Activated CD8-positive, alpha-beta memory T cell treated with anti-CD3 and anti-CD28 coated beads, Interleukin-2, amount 10 ng/mL, durations not matched to agents 7 days and 5 days (primary cell): ENCODE measurements at places on chromosomes 2 and 18. TPM values are rescaled to one million over a fixed set of nuclear protein-coding genes. Genes with fewer than 3 reads are reported as not detected.

- DNase-seq, result no peak
Measured at GRCh38 chr2:184527058-184527457, 71.3 kb upstream of the ZNF804A start.

IL1RL2 gene
- total RNA-seq, result not detected

DNA sequence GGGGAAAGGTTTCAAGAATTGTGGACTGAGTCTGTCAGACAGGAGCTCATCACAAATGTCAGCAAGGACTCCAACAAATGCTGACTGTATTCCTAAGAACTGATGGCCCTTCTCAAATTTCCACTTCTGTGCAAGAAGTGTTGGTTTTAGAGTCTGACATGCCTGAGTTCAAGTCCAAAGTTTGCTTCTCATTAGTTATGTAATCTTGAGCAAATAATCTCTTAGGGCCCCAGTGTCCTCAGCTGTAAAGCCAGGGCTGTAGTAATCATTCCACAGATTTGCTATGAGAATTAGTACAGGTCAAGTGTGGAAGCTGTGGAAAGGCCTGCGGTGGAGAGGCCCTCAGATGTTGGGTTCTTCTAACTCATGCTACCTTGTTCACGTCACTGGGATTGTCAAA is 23.9 kb downstream of the MEP1B start:
- no peak for DNase-seq

DNA sequence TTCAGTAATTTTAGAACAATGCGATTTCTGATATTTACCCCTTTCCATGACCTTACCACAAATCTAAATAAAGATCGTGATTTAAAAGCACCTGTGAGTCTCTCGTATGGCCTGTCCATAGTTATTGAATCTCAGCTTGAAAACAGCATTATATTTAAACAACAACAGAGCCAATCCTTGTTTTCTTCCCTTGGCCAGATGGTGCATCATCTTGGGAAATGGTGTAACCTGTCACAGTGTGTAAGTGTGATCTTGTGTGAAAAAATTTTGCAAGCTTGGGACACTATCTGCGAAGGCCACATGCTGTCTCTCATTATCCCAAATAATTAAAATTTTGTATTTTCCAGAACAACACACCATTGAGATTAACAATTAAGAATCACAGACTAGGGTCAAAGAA is 262.7 kb upstream of the SPHKAP start:
- no peak for DNase-seq

VSNL1 gene
- total RNA-seq, result not detected

DPP4 gene
- total RNA-seq, result 115 TPM

- no peak for DNase-seq
Measured at GRCh38 chr2:139964721-139965440, 1184.7 kb upstream of the NXPH2 start.
